ENCODE measurements at places on chromosomes 2 and 18.

GRCh38 chr2:95342556-95343320, 45.6 kb downstream of the KCNIP3 start:
- no peak for DNase-seq

- DNase-seq = no peak
These were observed 42.3 kb downstream of the SPRED2 start for GRCh38 chr2:65390134-65390533.

DNA sequence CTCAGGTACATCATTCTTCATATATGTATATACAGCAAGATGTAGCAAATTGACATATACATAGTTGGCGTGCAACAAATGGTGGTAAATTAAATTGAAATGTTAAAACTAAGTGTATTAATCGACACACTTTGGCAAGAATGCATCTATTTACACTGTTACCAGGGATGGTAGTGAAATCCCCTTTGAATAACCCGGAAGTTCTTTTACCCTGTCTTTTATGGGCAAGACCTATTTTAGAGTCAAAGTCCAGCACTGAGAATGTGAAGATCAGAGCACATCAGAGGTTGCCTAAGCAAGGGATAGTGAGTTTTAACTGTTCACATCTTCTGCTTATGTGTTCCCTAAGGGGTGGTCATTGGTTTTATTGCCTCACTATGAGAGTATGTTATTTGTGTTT, 7.6 kb upstream of the TMEFF2 start:
- DNase-seq = no peak

DNA sequence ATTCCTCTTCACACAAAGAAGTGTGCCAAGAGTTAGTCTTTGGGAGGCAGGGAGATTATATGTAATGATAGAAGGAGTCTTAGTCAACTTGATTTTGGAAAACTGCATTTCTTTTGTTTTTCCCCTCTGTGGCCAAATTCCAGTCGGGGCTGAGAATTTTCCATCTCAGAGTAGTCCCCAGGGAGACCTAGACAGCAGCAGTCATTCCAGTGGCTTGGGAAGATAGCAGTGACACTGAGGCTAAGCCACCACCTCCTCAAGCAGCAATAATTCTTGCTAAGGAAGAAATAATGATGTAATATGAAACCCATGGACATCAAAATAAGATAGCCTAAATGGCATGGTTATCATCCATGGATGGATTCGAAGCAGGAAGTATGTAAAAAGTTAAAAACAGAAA, 21.0 kb upstream of the CCDC141 start:
- no peak for DNase-seq

- no peak for DNase-seq
These were observed 25.9 kb downstream of the FHOD3 start for GRCh38 chr18:36323421-36323820.

GRCh38 chr2:206955253-206955652, 15.9 kb downstream of the CPO start:
- DNase-seq = peak; percentile 10

GRCh38 chr2:103144837-103145236, 383.0 kb downstream of the TMEM182 start:
- DNase-seq = no peak

GRCh38 chr18:25592804-25593360, 240.9 kb upstream of the ZNF521 start:
- no peak for DNase-seq

- no peak for DNase-seq
These were observed 6.2 kb upstream of the CCDC85A start for GRCh38 chr2:56177420-56178220.

DNA sequence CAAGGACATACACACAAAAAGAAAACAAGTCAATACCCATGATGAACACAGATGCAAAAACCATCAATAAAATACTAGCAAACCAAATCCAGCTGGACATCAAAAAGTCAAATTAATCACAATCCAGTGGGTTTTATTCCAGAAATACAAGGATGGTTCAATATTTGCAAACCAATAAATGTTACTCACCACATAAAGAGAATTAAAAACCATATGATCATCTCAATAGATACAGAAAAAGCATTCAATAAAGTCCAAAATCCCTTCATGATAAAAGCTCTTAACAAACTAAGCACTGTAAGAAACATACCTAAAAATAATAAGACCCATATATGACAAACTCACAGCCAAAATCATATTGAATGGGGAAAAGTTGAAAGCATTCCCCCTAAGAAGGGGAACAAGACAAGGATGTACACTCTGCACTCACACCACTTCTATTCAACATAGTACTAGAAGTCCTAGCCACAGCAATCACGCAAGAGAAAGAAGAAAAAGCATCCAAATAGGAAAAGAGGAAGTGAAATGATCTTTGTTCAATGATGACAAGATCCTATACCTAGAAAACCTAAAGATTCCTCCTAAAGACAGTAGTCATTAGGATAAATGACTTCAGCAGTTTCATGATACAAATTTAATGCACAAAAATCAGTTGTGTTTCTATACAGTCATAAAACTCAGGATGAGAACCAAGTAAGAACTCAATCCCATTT, 62.6 kb downstream of the TRAPPC8 start:
- DNase-seq = no peak

DNA sequence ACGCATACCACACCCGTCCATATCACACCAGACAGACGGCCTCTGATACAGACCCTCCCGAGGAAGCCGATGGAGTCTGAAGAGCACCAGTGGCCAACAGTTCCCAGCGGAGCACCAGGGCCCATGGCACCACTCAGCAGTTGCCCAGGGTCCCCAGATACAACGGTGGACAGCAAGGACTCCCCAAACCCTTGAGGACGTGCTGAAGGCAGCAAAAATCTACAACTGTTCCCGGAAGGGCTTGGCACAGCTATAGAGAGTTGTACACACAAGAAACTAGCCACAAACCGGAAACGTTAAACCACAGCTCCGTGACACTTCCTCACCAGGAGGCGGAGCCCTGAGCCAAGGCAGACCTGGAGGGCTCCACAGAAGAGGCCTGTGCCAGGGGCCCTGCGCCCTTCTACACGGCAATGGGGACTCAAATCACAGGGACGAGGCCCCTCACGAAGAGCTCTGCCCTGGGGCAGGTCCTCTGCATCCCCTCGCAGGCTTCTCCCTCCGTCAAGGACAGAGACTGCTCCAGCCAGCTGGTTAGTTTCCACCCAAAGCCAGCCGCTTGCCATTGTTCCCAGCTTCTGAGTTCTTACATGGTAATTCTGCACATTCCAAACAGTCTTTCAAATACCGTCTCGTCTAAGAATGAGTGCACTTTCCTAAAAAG, 133.4 kb downstream of the HDAC4 start:
- DNase-seq = no peak

GRCh38 chr2:63875131-63875527, 33.4 kb downstream of the UGP2 start:
- no peak for DNase-seq

- DNase-seq = no peak
These were observed 9.9 kb downstream of the CCT7 start for GRCh38 chr2:73243884-73244570.

DNA sequence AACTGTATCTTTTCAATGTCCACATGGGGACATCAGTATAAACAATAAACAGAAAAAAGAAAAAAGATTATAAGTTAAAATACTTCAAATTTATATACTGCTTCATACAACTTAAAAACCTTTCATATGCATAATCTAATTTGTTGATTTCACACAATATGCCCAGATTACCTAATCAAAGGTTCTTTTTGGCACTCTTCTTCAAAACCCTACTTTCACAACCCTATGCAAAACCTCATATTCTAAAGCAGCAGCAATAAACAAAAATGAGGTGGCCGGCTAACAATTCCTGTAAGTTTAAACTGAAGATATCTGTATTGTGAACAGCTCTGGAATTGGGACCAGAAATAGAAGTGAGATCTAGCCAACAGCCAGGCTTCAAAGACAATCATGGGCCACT, 28.6 kb downstream of the STK17B start:
- DNase-seq = no peak

Data from HuH-7 (cell line).